Esophagus (tissue), 2 donors: ENCODE measurements at places on chromosomes 12 and 14. TPM values are rescaled to one million over a fixed set of nuclear protein-coding genes. Genes with fewer than 3 reads are reported as not detected.

CCDC88C gene
- polyA plus RNA-seq, result 18.5 TPM

CLEC2B gene
- polyA plus RNA-seq, result 8.3 TPM

CLEC4C gene
- not detected for polyA plus RNA-seq

MANSC1 gene
- polyA plus RNA-seq, result 13.7 TPM

CCDC196 gene
- polyA plus RNA-seq, result not detected

KRT82 gene
- not detected for polyA plus RNA-seq

SLC6A13 gene
- polyA plus RNA-seq, result 0.10 TPM

VDR gene
- polyA plus RNA-seq, result 8.8 TPM

PRR4 gene
- polyA plus RNA-seq, result 2.1 TPM

DAO gene
- not detected for polyA plus RNA-seq

SLC25A47 gene
- polyA plus RNA-seq, result 0.01 TPM

ITGA7 gene
- 24.6 TPM for polyA plus RNA-seq

TAS2R7 gene
- polyA plus RNA-seq, result not detected

GPR162 gene
- 2.1 TPM for polyA plus RNA-seq

TAS2R50 gene
- polyA plus RNA-seq, result not detected

GPR137C gene
- 0.26 TPM for polyA plus RNA-seq

BDKRB2 gene
- 15.1 TPM for polyA plus RNA-seq

FOXG1 gene
- 0.12 TPM for polyA plus RNA-seq

CMA1 gene
- polyA plus RNA-seq, result 0.35 TPM

TPCN1 gene
- polyA plus RNA-seq, result 57.6 TPM

GOLGA5 gene
- polyA plus RNA-seq, result 21.9 TPM

GNB3 gene
- polyA plus RNA-seq, result 1.1 TPM

EPYC gene
- not detected for polyA plus RNA-seq

CLMN gene
- 2.3 TPM for polyA plus RNA-seq

SLC48A1 gene
- polyA plus RNA-seq, result 17.7 TPM

PAPLN gene
- 3.9 TPM for polyA plus RNA-seq

STYX gene
- polyA plus RNA-seq, result 6.0 TPM

CLEC4D gene
- polyA plus RNA-seq, result not detected

GCH1 gene
- 8.5 TPM for polyA plus RNA-seq

KRT73 gene
- polyA plus RNA-seq, result not detected

SERPINA4 gene
- polyA plus RNA-seq, result not detected

TMEM63C gene
- polyA plus RNA-seq, result 11.1 TPM

GDF11 gene
- polyA plus RNA-seq, result 0.43 TPM

SRGAP1 gene
- polyA plus RNA-seq, result 1.4 TPM

PACS2 gene
- polyA plus RNA-seq, result 39.2 TPM

CISTR gene
- polyA plus RNA-seq, result not detected
